Activated CD4-positive, alpha-beta T cell treated with anti-CD3 and anti-CD28 coated beads for 36 hours (primary cell): ENCODE measurements at places on chromosomes 5 and 9. TPM values are rescaled to one million over a fixed set of nuclear protein-coding genes. Genes with fewer than 3 reads are reported as not detected.

- DNase-seq, result no peak
Measured at GRCh38 chr9:91465420-91465819, 41.8 kb upstream of the NFIL3 start.

- DNase-seq, result no peak
Measured at GRCh38 chr5:21159510-21160059, 1171.6 kb upstream of the CDH18 start.

DNA sequence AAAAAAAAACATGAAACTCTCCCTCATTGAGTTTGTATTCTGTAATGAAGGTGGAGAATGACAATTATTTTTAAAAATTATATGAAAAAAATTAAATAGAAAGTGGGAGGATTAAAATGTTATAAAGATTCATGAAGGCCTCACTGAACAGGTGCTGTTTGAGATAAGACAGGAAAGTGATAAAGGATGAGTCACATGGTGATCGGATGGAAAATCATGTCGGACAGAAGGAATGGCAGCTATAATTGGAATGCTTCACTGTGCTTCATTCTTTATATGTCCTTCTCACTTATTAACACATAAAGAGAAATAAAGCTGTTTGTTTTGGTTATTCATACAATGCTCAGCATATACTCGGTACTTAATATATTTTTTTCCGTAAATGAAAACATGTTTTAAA, 464.5 kb upstream of the RGMB start:
- DNase-seq, result no peak

GRCh38 chr5:88092358-88092757, 176.3 kb downstream of the TMEM161B start:
- DNase-seq, result no peak

- no peak for DNase-seq
Measured at GRCh38 chr5:178595150-178595549, 5.0 kb upstream of the COL23A1 start.

DNA sequence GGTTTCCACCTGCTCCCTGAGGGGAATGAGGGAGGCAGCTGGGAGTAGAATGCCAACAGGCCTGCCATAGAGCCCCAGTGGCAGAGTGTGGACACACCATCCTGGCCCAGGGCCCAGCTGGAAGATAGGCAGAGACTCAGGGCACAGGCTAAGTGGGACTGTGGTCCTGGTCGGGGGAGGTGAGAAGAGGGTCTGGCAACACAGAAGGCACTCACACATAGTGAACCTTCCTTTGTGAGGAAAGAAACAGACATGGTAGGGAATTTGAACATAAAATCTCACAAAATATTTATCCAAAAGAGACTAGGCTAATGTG, 41.2 kb downstream of the WDR36 start:
- no peak for DNase-seq

GRCh38 chr9:37466037-37466709, 923 bp upstream of the ZBTB5 start:
- DNase-seq, result peak; percentile 47

DNA sequence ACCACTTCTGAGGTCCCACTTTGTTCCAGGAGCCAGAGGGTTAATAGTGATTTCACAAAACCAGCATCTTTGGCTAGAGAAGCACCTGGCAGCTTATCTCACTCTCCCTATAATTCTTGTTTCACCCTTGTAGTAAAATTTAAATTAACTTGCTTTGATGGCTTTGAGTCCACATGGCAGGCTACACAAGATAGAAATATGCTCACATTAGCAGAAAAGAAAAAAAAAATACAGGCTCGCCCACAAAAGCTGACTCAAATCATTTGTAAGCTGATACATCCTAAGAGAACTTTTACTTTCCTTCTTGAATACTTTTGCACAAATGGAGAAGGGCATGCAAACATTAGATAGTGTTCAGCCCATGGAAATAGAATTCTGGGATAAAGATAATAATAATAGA, 36.2 kb downstream of the TNFSF15 start:
- no peak for DNase-seq

- no peak for DNase-seq
Measured at GRCh38 chr9:106934442-106935238, 71.7 kb downstream of the ZNF462 start.

- DNase-seq, result no peak
Measured at GRCh38 chr9:3951161-3951665, 348.7 kb downstream of the GLIS3 start.

GRCh38 chr5:59133764-59134261, 550.9 kb downstream of the RAB3C start:
- no peak for DNase-seq

DNA sequence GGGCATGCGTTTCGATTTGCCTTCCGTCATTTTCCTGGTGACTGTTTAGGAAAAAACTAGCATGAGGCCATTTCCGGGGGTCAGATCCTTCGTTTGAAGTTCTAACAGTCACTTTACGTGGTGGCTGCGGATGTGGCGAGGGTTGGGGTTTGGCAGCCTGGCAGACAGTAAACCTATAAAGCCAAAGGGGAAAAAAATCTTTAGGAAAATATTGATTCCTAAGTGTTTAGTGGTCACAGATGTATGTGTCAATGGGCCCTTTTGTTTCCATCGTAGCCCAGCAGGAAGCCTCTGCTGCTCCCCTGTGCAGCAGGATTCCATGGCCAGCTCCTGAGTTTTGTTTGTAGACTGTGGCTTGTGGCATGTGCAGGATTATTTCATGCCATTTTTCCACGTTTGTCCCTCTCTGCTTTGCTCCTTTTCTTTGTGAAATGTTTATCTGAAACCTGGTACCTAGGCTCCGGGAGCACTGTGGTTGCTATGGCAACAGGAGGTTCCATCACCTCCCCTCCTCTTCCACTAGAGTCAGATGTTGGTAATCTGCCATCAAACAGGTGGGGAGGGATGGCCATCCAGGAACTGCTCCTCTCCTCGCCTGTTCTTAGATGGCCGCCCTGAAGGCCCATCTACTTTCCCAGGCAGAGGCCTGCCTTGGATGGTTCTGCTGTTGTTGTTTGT, 202.3 kb downstream of the AOPEP start:
- no peak for DNase-seq

GRCh38 chr9:137467161-137467581, 8.0 kb upstream of the NSMF start:
- no peak for DNase-seq

GRCh38 chr9:117917873-117918272, 213.7 kb downstream of the TLR4 start:
- peak; percentile 4 for DNase-seq

DNA sequence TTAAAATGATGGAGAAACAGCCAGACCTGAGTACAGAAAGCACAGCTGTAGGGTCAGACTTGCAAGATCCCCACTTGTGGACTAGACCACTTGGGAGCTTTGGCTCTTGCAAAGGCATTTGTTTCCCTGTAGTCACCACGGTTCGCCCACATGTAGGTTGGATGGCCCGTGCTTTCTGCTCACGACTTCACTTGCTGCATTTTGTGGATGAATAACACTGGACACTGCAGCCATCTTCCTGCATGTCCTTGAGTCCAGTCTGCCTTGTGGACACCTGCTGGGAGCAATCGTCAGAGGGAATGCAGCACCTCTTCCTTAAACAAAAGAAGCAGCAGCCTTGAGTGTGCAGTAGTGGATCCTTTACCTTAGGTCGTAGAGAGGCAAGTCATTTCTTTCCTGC, 372.9 kb upstream of the IRX2 start:
- no peak for DNase-seq

DNA sequence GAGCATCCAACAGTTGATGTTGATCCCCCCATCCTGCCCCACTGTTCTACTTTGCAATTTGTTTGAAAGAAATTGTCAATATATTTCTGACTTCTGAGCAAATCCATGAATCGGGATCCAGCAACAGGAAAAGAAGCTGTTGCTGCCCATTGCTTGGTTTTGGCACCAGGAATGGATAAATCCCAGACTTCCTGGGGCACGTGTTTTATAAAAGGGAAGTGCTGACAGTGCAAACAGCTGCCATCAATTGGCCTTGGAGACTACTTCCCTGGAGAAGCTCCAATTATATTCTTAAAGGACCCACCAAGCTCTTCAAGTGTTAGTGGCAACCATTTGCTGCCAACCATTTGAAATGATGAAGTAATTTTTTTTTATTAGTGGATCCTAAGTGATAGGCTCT, 13.7 kb downstream of the STK32A start:
- no peak for DNase-seq

DNA sequence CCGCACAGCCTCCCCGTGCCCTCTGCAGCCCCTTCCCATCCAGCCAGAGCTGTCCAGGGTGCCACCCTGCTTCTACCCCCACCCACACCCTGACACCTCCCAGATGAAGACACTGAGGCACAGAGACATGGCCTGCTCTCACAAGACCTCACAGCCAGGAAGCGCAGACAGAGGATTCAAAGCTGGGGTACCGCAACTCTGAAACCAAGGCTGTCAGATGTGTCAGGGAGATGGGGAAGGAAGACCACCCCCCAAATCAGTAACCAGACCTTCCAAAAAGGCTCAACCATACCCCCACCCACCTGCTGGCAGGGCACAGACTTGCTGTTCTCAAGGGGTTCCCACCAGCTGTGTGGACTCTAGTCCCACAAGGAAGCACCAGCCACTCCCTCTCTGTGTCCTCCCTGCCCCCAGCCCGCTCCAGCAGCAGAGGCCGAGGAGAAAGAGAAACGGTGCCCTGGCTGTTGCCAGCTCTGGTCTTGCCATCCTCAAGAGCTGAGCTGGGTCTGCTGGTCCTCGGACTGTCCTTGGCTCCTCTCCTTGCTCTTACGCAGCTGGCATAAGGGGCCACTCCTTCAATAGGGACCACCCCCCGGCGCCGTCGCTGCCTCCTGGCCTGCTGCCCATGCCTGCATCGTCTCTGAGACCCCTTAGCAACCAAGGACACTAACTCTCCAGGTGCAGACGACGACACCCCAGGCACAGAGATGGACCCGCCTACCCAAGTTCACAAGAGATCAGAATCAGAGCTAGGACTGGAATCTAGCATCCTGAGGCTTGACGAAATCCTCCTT, 699 bp downstream of the AKNA start:
- peak; percentile 40 for DNase-seq

- no peak for DNase-seq
Measured at GRCh38 chr5:16815432-16815831, 120.7 kb downstream of the MYO10 start.

Gene SUSD3
- 57.9 TPM for total RNA-seq

Gene TEX48
- total RNA-seq, result 0.75 TPM

Gene AFAP1L1
- total RNA-seq, result 0.55 TPM

Gene CDK7
- total RNA-seq, result 47.8 TPM

Gene USP20
- 48.5 TPM for total RNA-seq

Gene THBS4
- total RNA-seq, result 2.1 TPM

Gene ZNF883
- total RNA-seq, result 1.3 TPM

Gene NR6A1
- total RNA-seq, result 0.82 TPM

Gene CDH12
- total RNA-seq, result not detected

Gene TYRP1
- not detected for total RNA-seq
